ENCODE measurements at places on chromosomes 1 and 21. TPM values are rescaled to one million over a fixed set of nuclear protein-coding genes. Genes with fewer than 3 reads are reported as not detected.

DNA sequence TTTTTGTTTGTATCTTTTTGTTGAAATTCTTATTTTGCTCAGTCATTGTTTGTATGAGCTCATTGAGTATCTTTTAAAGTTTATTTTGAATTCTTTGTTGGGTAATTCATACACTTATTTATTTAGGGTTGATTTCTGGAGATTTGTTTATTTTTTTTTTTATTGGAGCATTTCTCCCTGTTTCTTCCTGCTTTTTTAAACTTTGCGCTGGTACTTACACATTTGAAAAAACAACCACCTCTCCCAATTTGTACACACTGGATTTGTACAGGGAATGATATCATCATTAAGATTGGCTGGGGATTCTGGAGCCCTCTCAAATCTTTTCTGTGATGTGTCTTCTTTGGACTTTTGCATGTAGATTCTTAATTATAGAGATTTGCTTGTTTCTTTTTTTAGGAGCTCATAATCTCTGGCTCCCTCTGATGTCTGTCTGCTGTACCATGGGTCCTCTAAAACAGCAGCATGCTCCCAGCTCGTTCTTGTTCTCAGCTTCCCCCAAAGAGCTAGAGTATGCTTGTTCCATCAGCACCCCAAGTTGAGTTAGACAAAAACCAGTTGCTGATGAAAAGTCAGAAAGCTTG, 310.7 kb downstream of the DUSP10 start:
- DNase-seq, result peak; percentile 86

- DNase-seq, result no peak
Observed at GRCh38 chr21:34649400-34649799, 19.4 kb upstream of the CLIC6 start.

GRCh38 chr1:153386500-153386901, 4.4 kb downstream of the S100A8 start:
- no peak for DNase-seq

DNA sequence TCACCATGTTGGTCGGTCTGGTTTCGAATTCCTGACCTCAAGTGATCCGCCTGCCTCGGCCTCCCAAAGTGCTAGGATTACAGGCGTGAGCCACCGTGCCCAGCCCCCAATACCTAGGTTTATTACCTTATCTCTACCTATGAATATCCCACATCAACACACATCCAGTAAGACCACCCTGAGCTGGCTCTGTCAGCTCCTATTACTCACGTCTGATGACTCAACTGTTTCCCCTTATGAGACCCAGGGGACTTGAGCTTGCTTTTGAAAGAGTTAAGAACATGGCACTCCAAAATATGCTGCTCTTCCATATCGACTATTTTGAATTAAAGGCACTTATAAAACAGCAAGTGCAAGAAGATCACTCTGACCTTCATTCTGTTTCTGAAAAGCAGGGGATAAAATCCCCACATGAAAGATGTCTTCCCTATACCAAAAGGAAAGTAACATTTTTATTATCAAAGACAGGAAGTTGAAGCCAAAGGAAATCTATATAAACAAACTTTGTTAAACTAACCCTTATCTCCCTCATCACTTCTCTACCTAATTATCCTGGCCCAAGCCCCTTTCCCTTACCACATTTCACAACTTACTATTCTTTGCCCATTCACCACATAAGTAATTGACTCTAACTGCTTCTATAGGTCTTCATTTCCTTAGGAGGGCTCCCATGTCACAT, 41.3 kb upstream of the OSBPL9 start:
- peak; percentile 65 for DNase-seq

DNA sequence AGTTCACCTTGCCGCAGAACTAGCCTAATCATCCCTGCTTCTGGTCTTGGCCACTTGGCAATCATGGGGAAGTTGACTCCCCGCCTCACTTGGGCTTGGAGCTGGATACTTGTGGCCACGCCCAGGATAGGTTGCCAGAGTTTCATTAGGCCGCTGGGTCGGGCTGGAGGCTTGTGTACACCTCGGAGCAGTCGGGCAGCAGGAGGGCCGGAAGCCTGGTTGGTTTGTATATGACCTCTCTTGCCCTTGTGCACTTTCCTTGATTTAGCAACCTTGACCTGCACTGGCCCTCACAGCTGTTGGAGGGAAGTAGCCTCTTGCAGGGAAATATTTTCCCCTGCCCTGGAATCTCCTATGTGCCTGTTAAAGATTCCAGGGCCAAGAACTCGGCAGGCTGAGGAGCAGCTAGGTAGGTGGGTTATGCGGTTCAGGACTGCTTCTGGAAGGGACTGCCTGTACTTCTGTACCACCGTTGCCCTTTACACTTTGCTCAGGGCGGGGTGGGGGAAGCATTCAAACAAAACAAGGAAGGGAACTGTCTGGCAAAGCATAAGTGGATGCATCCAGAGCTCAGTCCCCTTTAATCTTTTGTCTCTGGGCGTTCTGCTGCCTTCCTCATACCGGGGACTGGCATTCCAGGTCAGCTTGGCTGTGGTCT, 83.5 kb downstream of the UCK2 start:
- DNase-seq, result peak; percentile 87

DNA sequence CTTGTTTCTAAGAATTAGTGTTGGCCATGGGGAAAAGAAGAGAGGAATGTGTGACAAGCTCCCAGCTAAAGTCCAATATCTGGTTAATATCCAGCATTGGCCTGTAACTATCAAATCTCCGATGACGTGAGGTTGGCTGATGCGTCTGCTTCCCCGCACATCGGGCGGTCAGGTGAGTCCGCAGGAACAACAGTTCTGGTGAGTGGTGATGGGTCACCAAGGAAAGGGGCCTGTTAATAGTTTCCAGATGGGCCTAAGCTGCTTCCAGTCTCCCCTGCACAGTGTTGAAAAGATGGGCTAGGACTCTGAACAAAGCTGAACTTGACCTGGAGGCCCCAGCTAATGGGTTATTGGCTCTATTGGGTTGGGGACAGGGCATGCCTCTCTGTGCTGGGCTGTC, 193.1 kb upstream of the EDN2 start:
- DNase-seq, result no peak

- DNase-seq, result no peak
Observed at GRCh38 chr1:28272215-28272852, 13.0 kb downstream of the SESN2 start.

DNA sequence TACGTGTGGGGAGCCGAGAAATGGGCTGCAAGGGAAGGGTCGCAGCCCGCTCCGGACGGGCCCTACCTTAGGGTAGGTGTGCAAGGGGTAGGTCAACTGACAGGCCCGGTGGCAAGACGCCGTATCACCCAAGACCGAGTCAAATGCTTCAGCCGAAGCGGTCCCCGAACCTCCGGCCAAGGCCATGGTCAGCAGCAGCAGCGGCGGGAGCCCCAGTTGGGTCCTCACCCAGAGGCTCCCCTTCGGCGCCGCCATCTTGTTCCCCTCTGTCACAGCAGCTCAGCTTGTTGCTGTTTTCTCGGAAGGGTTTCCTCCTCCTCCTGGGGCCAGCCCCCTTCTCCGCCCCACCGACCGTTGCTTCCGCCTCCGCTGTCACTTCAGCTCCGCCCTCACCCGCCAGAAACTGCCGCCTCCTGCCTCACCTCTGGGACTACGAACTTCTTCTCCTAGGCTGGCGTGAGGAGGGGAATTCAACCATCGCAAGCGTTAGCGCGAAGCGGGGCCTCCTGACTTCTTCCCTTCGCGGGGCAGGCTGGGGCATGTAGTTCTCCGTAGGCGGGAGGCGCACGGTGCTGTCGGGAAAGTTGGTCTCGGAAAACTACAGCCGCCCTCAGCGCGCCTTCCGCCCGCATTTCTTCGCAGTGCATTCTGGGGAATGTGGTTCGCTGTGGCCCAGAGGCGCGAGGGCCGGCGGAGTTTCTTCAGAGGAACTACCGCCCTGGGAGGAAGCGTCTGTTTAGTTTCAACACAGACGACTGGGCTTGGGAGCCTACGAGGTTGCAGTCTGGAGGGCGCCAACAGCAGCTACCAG, at the start of the genes TCEANC2 and TMEM59:
Gene TCEANC2, plus strand, starts transcription at position 675 of the 811 bp plus-strand sequence. CDS start 815 bp downstream, outside the sequence.
Gene TMEM59, minus strand, starts transcription at position 271 of the 811 bp plus-strand sequence. Its CDS starts 16 bp downstream, at position 255.
- DNase-seq, result peak; percentile 99

- peak; percentile 53 for DNase-seq
Observed at GRCh38 chr1:156931211-156931952, 10.9 kb downstream of the LRRC71 start.

GRCh38 chr1:245155272-245156040, 671 bp downstream of the KIF26B start:
- DNase-seq, result no peak

- DNase-seq, result no peak
Observed at GRCh38 chr1:153610811-153611301, 2.1 kb downstream of the S100A16 start.

GRCh38 chr21:35658242-35658641, 402.1 kb downstream of the SETD4 start:
- peak; percentile 53 for DNase-seq

- no peak for DNase-seq
Observed at GRCh38 chr21:29075706-29076466, 2.4 kb upstream of the CCT8 start.

DNA sequence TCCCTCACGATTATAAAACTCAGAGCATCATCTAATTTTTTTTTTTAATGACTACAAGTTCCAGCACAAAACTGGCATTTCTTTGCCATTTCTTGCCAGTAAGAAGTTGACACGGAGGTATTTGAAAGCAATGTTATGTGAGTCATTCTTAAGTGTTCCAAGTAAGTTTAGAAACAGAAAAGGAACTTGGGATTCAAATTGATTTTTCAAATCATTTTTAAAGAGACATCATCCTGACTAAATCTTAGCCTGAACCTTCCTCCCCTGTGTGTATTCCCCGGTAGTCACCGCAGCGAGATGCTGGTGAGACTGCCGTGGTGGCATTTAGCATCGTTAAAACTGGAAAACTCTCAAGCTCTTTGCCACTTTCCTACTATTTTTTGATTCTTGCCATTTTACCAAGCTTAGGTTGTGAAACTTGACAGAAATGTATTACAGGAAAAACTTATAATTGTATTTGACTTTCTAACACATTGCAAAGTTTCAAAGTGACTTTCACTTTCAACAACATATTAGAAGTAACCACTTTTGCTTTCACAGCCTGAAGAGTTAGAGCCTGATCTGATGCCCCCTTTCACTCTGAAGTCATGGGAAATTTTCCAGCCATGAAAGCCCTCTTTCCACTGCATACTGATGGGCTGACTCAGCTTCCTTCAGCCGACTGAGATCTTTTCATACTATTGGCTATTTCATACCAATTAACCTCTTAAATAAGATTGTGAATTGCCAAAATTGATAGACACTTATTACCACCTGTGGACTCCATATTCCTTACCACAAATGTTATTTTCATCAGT, 61.4 kb downstream of the OLFML2B start:
- peak; percentile 88 for DNase-seq

GRCh38 chr1:6075748-6076147, 30.1 kb downstream of the KCNAB2 start:
- peak; percentile 6 for DNase-seq

DNA sequence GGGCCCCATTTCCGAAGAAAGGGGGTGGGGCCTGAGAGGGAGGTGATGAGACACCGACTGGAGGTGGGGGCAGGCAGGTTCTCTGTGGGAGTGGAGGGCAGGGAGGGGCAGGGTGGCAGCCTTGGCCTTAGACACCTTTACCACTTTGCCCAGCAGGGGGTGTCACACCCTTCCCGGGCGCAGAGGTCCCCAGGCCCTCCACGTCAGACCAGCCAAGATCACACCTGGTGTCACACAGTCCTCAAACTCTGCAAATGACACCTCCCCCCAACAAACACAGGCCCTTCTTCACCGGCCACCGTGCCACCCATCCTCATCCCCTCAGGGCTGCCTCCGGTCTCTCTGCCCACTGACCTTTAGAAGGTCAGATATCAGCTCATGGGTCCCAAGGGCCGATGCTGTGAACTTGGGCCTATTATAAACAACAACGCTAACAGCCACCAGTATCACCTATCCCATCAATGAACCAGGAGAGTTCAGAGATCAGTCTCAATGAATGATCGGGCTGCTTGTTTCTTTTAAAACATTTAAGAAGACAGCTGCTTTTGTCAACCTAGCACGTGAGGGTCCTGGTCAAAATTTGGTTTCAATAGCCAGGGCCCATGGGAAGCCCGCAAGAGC, 103.9 kb downstream of the CASZ1 start:
- no peak for DNase-seq

GRCh38 chr1:170126696-170127095, 19.1 kb upstream of the NTMT2 start:
- peak; percentile 79 for DNase-seq

- no peak for DNase-seq
Observed at GRCh38 chr1:203300441-203301330, 4.6 kb upstream of the BTG2 start.

GRCh38 chr1:62436039-62436465, 797 bp upstream of the USP1 start:
- DNase-seq, result no peak

- no peak for DNase-seq
Observed at GRCh38 chr1:181522864-181523263, 39.5 kb downstream of the CACNA1E start.

GRCh38 chr1:1306661-1307260, 969 bp downstream of the ACAP3 start:
- no peak for DNase-seq

DNA sequence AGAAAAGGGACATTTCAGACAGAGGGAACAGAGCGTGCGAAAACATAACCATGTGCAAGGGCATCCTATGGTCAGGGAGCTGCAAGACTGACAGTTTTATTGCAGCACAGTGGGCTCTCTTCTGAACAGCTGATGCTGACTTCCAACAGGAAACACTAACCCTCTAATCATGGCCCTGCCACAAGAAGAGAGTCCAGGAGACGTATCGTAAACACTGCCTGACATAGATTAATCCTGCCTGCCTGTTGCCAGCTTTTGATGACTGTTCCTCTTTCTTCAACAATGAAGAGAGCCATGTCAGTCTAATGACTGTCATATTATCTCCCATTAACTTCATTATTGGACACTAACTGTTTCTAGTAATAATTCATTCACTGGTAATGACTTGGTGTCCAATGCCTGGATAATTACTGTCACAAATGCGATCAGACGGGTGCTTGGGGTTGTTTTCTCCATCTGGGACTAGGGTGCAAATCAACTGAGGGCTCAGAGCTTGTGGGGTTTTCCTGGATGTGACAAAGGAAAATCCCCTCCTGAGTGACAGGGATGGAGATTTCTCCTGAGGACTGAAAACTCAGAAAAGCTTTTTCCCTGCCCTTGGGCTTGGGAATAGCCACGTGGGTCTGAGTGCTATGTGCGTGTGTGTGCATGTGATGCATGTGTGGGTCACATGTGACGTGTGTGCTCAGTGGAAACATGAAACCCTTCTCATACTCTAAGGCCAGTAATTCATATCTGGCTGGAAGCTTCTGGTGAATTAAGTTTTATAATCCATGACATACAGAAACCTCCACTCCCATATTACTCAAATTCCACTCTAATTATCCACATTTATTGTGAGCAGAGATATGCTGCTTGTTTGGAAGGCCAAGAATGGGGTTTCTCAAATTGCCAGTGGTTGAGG, 144.0 kb upstream of the PLXNA2 start:
- no peak for DNase-seq

DNA sequence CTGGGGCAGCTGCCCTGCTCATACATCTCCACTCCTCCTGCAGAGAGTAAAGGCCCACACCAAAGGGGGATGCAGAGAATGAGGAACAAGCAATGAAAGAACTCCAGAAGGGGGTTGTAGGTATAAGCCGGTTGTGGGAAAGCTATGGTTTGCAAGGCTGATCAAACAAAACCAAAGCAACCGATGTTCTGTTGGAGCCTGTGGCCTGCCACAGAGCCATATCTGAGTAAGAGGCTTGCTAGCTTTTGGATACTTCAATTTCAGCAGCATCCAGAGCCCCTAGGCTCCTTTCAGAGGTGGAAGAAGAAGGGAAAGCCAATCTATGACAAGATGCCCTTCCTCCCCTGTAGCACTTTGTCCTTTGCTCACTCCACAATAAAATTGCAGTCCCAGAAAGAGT, 163.2 kb downstream of the RRAGC start:
- no peak for DNase-seq

Gene CDCA8
- total RNA-seq, result 6.1 TPM

Gene MKNK1
- 14.7 TPM for total RNA-seq

Gene PMVK
- 6.4 TPM for total RNA-seq

Data from fibroblast of villous mesenchyme (primary cell).